Activated naive CD4-positive, alpha-beta T cell treated with anti-CD3 and anti-CD28 coated beads for 36 hours (primary cell): ENCODE measurements at places on chromosomes 12 and 14. TPM values are rescaled to one million over a fixed set of nuclear protein-coding genes. Genes with fewer than 3 reads are reported as not detected.

DNA sequence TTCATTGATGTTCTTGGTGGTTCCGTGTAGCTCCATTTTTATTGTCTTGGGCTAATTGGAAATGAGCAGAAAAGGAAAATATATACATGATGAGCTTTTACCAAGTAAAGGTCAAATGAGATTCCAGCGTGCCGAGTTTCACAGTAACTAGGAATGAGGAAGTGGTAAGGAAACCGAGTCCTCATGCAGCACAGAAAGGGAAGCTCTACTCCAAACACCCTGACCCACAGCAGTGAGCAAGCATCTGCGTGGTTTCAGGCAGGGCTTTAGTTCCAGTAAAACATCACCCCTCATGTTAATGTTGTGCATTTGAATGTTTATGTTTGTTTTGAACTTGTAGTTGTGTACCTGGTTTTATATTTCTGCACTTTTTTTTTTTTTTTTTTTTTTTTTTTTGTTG lies 208.0 kb downstream of the SLC41A2 start:
- DNase-seq: no peak
- H3K27ac ChIP-seq: no peak overlapping the region
- no peaks in the 10 kb centered on the region for H3K36me3 ChIP-seq
- H3K4me3 ChIP-seq: no peak overlapping the region
- no peaks in the 10 kb centered on the region for H3K27me3 ChIP-seq

The RNF212B gene
- not detected for total RNA-seq

The NTN4 gene
- total RNA-seq: not detected

GRCh38 chr14:103198131-103199105 lies 75.2 kb downstream of the TNFAIP2 start:
- no peak overlapping the region for H3K4me3 ChIP-seq
- H3K36me3 ChIP-seq: no peaks in the 10 kb centered on the region
- peaks cover 9% of the 10 kb centered on the region for H3K27me3 ChIP-seq
- H3K4me1 ChIP-seq: no peaks in the 10 kb centered on the region
- DNase-seq: no peak

The KLRK1 gene
- 0.50 TPM for total RNA-seq
